C1 segment of cervical spinal cord (tissue), 14 donors: ENCODE measurements at places on chromosomes 6 and 20.

- DNase-seq, result peak; percentile 18
Measured at GRCh38 chr6:170034294-170034693, 256.6 kb downstream of the DLL1 start.

GRCh38 chr20:61670274-61670673 is 395.4 kb downstream of the TAF4 start:
- DNase-seq, result no peak

GRCh38 chr6:149236589-149236988 is 80.9 kb upstream of the TAB2 start:
- DNase-seq, result no peak

DNA sequence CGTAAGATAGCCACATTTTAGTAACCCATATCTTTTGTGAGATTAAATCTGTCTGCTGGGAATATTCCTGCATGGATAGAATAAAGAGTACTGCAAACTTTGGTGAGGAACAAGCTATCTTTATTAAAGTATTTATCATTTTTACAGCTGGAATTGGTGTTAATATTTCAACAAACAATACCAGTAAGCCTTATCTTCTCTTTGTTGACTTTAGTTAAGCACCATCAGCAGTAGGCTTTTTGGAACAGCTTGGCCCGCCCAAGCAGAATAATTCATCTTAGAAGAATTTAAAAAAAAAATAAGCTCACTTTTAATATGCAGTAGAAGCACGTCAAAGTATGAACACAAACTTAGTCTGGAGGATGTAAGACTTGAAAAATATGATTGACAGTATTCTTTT is 917.8 kb upstream of the ADGRB3 start:
- DNase-seq, result no peak

DNA sequence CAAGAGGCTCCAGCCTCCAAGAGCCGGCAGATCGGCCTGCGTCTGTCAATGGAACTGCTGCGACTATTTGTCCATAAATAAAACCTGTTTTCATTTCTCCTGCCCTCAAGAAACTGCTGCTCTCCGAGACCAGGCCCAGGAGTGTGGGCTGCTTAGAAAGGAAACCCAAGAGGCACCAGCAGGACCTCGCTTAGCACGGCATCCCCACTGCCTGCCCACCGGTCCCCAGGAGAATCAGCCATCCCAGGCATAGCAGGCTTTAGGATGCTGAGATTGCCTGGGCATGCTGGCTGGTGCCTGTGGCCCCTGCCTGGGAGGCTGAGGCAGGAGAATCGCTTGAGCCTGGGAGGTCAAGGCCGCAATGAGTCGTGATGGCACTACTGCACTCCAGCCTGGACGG is 17.6 kb downstream of the NTSR1 start:
- no peak for DNase-seq

- DNase-seq, result no peak
Measured at GRCh38 chr6:158815379-158815724, 3.8 kb downstream of the EZR start.

DNA sequence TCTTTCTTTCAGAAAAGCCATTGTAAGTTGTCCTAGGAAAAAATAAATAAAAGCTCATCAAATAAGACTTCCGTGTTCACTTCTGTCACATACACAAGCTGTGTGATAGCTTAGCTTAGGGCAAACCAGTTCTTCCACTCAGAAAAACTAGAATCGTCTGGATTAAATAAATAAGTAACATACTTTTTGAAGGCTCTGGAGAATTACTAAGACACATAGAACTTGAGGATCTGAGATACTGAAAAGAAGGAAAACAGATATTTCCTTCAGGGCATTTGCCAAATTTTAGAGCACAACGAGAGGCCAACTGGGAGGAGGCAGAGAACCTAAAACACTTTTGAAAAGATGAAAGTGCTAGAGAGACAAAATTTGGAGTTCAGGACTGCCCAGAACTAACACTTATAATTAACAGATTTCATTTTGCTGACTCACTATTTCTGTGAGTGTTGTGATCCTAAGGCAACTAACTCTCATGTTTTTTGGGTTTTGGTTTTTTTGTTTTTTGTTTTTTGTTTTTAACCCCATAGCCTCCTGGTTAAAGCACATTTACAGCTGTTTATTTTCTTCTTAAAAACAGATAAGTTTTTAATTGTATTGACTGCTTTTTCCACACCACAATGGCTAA is 38.7 kb upstream of the THEMIS start:
- DNase-seq, result no peak

DNA sequence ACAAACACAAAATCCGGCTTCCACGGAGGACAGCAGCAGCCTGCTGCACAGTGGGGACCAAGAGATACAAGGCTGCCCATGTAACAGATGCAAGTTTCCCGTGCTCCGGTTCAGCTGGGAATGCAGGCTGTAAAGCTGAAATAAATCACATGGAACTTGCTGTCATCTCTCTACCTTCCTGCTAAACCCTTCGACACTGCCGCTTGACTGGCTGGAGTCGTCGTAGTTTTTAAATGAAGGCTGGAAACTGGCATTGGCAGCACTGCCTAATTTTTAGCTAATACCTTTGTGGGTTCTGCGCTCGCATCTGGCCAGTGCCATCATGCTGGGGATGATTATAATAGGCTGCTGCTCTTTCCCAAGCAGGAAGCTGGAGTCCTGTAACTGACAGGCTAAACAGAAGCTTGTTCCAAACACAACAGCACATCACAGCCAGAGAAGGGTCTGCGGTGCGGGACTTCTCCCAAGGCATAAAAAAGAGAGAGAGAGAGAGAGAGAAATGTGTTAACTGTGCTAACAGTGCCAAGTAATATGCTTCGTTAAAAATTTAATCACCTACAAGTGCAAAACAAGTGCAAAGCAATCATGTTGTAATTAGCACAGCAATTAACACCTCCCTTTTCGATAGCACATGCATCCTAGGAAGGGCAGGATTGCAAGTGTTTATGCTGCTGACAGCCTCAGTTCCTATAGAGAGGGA is 146.1 kb downstream of the TFAP2A start:
- DNase-seq, result no peak

DNA sequence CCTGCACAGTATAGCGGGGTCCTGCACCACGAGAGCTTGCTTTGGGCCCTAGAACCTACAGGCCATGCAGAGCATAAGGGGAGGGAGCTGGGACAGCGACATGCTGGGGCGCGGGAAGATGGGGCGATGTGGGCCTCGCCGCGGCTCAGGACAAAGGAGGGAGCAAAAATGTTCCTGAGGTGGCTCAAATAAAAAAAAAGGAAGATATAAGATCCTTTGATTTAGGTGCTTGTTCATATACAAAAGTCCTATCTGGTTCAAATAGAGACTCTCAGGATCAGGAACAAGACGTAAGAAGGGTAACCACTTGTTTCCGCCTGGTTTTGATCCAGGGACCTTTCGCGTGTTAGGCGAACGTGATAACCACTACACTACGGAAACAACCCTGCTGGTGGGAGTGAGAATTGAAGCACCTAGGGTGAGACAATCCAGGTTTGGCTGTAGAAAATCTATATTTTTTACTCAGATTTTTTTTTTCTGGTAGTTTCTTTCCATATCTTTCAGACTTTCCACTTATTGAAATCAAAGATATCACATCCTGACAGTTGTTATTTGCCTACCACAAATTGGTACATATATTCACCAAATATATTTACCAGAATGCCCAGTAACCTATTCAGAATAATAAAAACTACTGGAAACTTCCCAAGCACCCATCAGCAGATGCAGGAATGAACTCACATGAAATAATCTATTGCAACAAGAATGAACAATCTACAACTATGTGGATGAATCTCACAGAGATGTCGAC is 177.9 kb upstream of the ZNF184 start:
- DNase-seq, result no peak

DNA sequence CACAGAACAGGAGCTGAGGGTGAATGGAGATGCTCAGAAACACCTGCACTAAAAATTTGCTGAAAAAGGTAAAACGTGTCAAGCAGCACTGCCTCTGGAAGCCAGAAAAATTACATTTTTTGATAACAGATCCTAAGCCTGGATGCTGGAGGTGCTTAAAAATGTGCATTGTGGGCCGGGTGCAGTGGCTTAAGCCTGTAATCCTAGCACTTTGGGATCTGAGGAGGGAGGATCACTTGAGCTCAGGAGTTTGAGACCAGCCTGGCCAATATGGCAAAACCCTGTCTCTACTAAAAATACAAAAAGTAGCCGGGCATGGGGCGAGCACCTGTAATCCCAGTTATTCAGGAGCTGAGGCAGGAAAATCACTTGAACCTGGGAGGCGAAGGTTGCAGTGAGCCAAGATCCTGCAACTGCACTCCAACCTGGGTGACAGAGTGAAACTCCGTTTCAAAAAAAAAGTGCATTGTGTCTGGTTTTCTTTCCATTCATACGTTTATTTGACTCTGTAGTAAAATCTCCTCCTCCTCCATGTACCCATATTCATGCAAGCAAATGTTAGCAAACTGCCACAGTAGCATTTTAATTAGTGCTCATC is 587 bp upstream of the BTN3A1 start:
- no peak for DNase-seq

- no peak for DNase-seq
Measured at GRCh38 chr20:37081717-37082289, 14.0 kb downstream of the RBL1 start.

DNA sequence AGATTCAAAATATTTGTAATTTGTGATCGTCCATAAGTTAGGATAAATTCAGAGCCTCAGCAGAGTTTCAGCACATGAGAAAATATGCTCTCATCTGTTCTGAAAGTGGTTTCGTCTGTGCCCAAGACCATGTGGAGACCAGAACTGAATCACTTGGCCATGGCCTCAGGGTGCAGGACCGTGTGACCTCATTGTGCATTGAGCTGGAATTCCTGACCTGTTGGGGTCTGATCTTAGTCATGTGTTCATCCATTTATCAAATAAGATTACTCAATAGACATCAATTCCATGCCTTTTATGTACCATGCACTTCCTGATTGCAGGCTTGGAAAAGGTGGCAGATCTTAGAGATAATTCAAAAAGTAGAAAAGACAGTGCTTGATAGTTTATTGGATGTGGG is 680.5 kb downstream of the QKI start:
- DNase-seq, result no peak

GRCh38 chr6:5135788-5136376 is 50.7 kb downstream of the PPP1R3G start:
- DNase-seq, result no peak

DNA sequence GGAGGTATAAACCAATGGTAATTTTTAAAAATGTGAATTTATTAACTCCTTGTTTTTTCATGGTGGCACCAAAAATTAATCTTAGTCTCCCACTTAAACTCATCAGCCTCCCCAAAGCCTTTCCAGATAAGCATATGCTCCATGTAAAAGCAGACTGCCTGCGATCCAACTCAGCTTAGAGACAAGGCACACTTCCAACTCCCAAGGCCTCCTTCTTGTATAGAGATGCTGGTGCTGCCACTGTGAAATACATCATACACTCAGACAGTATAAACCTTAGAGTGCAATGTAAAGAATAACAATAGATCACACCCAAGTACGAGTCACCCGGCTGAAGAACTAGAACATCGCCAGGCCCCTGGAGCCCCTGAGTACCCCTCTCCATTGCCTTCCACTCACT is 2.0 kb downstream of the ANKRD6 start:
- no peak for DNase-seq

GRCh38 chr6:134853111-134854055 is 96.5 kb downstream of the ALDH8A1 start:
- DNase-seq, result no peak

GRCh38 chr6:136886091-136886490 is 36.0 kb upstream of the SLC35D3 start:
- no peak for DNase-seq

GRCh38 chr20:57437672-57438330 is 46.6 kb downstream of the RBM38 start:
- no peak for DNase-seq

DNA sequence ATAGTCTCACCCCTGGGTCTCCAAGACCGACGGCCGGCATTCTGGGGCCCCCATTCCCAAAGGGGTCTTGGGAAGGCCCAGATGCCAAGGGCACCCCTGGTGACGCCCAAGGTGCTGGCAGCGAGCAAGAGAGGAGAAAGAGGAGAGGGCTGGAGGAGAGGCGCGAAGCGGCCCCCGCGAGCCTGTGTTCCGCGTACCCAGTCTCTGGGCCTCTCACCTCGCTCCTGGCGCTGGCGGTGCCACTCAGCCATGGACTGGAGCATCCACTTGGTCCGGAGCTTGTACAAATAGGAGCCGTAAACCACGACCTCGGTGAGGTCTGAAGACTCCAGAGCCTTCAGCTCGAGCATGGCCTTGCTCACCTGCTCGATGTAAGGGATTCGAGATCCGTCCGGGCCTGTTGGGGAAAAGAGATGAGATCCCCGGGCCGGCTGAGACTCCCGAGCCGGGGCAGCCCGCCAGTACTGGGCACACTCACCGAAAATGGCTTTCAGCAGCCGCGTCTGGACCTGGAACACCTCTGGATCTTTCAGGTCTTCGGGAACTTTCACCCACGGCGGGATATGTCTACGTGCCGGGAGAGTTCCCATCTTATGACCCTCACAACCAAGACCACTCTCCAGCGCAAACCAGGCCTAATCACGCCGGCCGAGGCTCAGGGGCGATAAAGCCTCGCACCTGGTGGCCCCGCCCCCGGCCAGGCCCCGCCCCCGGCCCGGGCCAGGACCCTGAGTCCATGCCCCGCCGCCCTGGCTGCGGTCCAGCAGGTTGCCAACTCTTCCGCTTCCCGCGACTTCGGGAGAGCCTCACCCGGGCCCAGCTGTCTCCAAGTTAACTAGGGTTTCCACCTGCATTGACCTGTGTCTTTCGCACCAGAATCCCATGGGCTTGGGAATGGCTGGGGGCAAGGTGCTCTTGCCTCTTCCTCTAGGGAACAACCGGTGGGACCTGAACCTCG is at the start of gene DPPA5:
Gene DPPA5, minus strand, starts transcription at position 641 of the 958 bp plus-strand sequence. Its CDS starts 51 bp downstream, at position 590.
- DNase-seq, result no peak
